ENCODE measurements at places on chromosomes 2 and 18.

GRCh38 chr18:11498821-11499220 is 110.6 kb upstream of the SLC35G4 start:
- DNase-seq, result no peak

DNA sequence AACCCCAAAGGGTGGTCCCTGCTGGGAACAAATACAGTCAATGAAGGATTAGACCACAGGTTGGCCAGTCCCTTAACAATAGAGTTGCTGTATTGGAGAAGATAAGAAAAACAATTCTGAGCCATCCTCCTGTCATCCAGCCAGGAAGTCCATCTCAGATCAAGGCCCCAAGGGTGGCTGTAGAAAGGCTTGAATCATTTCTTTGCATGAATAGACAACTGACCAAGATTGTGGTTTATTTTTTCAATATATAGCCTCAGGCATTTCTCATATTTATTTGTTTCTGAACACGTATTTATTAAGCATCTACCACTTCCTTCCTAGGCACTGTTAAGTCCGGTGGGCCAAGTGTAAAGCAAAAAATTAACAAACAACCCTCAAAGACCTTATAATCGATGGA is 274.4 kb upstream of the SLC14A2 start:
- DNase-seq, result no peak

- no peak for DNase-seq
Measured at GRCh38 chr2:106184857-106185256, 9.2 kb downstream of the UXS1 start.

GRCh38 chr18:77400561-77400960 is 150.9 kb downstream of the GALR1 start:
- no peak for DNase-seq

GRCh38 chr2:887639-888038 is 63.0 kb upstream of the SNTG2 start:
- DNase-seq, result no peak

DNA sequence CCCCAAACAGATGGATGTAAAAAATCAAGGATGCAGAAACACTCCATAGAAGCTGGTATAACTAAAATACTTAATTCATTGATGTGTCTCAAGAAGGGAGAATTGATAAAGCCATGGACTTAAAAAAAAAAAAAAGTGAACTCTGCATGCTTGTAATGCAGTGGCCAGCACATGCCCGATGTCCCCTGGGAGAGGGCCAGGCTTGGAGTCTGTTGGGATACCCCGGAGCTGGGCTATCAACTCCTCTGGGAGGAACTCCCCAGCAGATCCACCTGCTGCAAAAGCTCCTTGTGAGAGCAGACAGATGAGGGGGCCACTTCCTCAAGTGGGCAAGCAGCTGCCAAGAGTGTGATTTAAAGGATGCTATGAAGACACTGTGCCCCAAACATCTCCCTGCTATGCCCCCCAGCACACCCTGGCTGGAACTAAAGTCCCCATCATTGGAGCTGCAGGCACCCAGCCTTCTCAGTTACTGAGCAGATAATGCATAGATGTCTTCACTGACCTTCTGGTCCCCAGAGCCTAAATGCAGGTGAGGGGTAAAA is 311.5 kb upstream of the ID2 start:
- DNase-seq, result no peak

GRCh38 chr2:25380023-25380422 is 38.3 kb upstream of the DNMT3A start:
- no peak for DNase-seq

- DNase-seq, result no peak
Measured at GRCh38 chr2:221999717-222000116, 299.1 kb downstream of the PAX3 start.

- no peak for DNase-seq
Measured at GRCh38 chr2:36807223-36807886, 110.8 kb downstream of the VIT start.
